Fibroblast of lung (primary cell): ENCODE measurements at places on chromosomes 5 and 9.
A peak's percentile ranks its signal among the peaks of the same experiment; 100 is the strongest.

DNA sequence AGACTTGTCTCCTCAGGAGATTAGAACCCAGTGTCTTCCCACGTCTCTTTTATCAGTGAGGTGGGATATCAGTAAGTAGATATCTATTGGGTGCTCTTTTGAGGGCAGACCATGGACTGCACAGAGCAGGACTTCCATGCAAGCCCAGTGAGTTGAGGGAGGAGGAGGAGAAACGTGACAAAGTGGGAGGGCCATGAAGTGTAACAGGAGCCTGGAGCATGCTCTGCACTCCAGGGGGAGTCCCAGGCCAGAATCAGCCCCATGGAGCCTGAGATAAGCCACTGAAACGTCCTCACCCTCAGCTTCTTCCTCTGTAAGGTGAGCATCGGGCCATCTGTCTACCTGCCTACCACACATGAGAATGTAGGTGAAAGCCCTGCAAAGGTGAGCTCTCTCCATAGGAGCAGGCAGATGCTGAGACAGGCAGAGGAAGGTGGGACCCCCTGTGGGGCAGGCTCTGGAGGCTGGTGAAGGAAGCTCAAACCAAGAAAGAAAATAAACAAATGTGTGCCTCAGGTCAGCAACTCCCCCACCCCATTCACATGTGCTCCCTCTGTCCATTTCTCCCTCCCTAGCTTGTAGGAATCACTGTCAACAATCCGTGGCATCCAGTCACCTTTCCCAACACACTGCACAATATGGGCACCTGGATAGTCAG lies 87.4 kb downstream of the NRG2 start:
- DNase-seq, result no peak

DNA sequence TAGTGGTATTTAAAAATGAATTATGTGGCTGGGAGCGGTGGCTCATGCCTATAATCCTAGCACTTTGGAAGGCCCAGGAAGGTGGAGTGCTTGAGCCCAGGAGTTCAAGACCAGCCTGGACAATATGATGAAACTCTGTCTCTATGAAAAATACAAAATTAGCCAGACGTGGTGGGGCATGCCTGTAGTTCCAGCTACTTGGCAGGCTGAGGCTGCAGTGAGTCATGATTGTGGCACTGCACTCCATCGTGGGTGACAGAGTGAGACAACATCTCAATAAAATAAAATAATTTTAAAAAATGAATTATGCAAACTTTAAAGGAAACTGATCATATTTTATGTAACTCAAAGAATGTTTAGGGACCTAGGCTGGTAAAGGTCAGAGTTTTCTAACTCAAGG lies 310.8 kb upstream of the DMRT1 start:
- DNase-seq, result peak; percentile 37

DNA sequence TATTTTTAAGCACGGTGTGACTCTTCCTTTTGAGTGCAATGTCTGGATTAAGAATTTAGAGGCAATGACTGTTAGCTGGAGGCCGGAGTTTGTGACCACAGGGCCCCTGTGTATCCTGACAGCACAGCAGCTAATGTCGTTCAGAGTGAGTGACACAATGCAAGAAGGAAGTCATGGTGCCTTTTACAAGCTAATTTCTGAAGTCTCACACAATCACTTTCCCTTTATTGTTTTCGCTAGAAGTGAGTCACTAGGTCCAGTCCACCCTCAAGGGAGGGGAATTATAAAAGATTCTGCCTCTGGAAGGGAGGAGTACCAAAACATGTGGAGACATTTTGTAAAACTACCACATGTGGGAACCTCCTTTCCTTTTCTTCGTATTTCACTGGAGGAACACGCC lies 185.5 kb upstream of the FGF10 start:
- no peak for DNase-seq

DNA sequence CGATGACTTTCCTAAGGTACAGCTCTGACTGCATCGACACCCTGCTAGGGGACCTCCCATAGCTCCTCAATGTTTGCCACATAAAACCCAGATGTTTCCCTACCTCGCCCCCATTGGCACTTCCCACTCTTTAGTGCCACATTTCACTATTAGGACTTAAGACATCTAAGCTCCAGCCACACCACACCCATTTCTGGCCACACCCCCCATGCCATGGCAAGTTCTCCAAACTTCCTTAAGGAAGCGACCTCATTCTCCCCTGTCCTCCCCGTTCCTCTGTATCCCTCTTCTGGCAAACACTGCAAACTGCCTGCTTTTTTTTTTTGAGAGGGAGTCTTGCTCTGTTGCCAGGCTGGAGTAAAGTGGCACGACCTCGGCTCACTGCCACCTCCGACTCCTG lies 62.9 kb downstream of the USP20 start:
- peak; percentile 33 for DNase-seq

GRCh38 chr9:109974143-109974917 lies 194.3 kb downstream of the PALM2AKAP2 start:
- no peak for DNase-seq

DNA sequence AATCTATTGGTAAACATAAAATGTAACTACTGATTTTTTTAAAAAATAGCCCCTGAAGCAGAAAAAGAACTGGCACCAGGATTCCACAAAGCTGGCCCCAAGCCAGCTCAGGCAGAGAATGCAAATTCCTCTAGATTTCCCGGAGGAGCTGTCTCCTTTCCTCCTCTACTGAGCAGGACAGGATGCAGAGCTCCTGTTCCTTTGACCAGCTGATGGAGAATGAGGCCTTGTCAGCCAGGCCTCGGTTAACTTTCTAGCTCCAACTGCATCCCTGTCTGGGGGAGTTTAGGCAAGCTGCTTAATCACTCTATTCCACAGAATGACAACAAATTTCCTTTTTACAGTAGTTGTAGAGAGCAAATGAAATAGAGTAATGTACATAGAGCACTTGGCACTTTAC lies 155.5 kb downstream of the GNAQ start:
- DNase-seq, result peak; percentile 56

DNA sequence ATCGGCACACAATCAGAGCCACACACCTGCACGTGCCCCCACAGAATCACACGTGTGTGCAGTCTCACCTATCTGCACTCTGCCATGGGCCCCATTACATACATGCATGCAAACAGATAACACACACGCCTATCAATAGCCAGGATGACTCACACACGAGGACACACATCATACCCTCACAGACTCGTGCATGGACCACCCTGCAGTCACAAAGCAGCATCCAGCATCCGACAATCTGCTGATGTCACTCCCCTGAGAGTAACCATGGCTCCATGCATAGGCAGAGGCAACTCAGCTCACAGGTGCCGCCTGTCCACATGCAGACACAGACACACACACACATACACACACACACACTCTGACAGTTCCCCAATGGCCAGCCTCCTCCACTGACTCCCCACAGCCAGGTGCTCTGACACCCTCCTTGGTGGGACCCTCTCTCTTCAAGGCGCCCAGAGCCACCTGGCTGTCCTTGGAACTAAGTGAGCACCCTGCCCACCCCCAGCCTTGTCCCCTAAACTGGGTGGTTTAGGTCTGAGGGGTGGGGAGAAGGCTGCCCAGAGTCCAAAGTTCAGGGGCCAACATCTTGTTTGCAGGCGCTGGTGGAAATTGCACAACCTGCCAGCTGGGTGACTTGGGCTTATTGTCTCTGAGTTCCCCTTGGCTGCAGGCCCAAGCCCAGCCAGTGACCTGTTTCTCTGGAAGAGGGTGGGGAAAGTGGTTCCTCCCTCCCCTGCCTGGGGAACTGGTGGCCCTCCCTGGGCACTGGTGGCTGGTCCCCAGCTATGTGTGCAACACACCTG lies 34.6 kb upstream of the NEK6 start:
- DNase-seq, result no peak

GRCh38 chr5:165014439-165014838 lies 1509.0 kb downstream of the MAT2B start:
- DNase-seq, result no peak

- no peak for DNase-seq
Measured at GRCh38 chr9:137306066-137306849, 4.2 kb upstream of the NRARP start.

DNA sequence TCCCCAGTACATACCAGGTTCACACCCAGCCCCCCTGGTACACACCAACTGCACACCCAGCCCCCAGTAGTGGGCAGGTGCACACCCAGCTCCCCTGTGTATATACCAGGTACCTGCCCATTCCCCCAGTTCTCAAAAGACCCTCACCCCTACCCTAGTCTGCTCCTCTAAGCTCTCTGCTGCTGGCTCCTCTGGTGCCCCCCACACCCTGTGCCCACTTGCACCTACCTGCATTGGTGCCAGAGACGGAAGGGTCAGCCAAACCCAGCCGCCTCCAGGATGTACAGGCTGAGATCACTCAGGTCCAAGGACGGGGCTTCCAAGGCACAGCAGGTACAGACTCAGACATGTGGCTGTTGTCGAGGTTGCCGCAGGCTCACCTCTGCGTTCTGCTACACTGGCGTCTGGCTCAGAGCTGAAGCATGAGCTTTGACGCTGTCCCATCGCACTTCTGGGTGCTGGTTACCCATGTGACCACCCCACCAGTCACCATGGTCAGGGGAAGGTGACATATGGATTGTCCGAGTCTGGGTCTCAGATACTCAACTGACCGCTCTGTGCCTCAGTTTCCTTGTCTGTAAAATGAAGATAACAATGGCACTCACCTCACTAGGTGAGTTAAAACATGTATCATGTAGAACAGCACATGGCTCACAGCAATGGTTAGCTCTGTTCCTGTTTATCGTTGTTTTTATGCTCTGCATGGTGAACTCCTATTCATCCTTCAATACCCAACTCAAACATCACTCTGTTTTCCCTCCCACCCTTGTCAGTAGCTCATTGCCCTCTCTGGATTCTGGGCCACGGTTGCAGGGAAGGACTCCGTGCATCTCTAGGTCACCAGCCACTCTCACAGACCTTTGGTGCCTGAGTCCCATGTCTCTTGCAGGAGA lies 45.3 kb upstream of the SUSD3 start:
- DNase-seq, result no peak

DNA sequence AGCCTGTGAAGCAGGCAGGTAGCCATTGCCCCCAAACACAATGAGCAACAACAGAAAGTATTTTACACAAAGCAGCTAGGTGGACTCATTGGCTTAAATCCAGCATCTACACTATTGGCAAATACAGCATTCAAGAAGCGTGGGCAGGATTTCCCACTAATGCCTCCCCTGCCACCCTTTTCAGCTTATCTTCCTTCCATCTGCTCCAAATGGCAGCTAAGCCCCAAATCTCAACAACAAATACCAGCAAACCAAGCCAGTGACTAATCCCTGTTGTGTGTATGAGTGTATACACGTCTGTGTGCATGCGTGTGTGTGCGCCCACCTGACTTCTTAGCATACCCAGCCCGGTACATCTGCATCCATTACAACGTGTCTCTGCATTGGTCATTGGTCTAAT lies 151.2 kb upstream of the WWC1 start:
- no peak for DNase-seq

DNA sequence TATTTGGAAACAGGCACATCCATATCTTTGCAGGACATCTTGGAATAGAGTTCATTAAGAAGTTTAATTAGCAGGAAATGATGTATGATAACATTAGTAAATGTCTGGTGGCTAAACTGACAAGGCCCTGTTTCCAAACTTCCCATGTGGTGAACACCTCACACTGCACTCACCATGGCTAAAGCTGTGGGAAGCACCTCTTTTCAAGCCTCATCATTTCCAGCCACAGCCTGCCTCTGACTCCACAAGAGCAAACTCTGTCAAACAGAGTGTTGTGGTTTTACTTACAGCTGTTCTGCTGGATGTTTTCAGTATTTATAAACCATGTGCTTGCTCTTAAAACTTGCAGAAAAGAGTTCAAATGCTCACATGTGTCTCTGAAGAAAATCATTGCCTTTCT lies 14.9 kb upstream of the NDUFB6 start:
- peak; percentile 82 for DNase-seq

GRCh38 chr5:149320791-149321330 lies 24.4 kb upstream of the GRPEL2 start:
- peak; percentile 92 for DNase-seq

- peak; percentile 60 for DNase-seq
Measured at GRCh38 chr5:10760096-10760920, 726 bp downstream of the DAP start.

- no peak for DNase-seq
Measured at GRCh38 chr5:175556794-175557193, 78.4 kb downstream of the SFXN1 start.

DNA sequence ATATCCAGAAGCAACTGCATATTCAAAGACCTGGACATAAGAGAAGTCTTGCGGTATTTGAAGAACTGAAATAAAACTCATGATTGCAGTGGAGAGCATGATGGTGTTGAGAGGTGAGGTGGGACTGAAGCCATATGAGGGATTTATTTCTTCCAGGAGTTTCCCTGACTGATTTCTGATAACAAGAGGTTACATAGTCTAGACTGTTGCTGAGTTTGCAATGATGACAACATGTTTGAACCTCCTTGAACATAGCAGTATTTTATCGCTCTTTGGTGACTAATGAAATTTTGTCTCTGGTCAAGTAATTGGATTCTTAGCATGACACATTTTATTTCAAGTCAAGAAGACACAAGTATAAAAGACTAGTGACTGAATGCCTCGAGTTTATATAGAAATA lies 61.8 kb downstream of the ACTBL2 start:
- peak; percentile 57 for DNase-seq

GRCh38 chr5:95280401-95281095 lies 4.3 kb downstream of the MCTP1 start:
- no peak for DNase-seq

- DNase-seq, result no peak
Measured at GRCh38 chr9:125258832-125259534, 2.6 kb upstream of the GAPVD1 start.

DNA sequence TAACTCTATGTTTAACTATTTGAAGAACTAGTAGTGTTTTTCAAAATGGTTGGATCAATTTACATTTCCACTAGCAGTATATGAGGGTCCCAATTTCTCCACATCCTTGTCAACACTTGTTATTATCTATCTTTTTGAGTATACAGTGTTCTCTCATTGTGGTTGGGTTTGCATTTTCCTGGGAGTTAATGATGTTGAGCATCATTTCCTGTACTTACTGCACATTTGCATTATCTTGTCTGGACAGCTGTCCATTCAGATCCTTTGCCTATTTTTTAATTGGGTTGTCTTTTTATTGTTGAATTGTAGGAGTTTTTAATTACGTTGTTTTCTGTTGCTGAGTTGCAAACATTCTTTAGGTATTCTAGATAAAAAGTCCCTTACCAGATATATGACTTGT lies 103.4 kb upstream of the LRRTM2 start:
- DNase-seq, result no peak

GRCh38 chr9:129225815-129226214 lies 47.8 kb upstream of the IER5L start:
- peak; percentile 95 for DNase-seq

DNA sequence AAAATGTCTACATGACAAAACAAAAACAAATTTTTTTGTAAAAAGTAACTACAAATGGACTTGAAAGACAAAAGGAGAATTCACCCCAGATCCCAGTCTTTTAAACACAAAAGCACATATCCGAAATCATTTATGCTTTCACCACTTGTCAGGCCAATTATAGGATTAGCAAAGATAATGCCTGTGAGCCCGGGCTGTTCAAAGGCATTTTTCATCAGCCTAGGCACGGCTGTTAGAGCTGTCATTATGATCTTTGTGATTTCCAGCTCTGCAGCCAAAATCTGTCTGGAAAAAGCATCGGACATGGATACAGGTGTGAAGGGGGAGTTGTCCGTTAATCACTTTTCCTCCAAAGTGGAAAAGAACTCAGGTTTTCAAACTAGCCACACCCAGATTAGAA lies 23.6 kb upstream of the RAB14 start:
- no peak for DNase-seq

GRCh38 chr5:170591054-170591453 lies 87.2 kb downstream of the KCNIP1 start:
- no peak for DNase-seq
